Effector CD8-positive, alpha-beta T cell (primary cell): ENCODE measurements at places on chromosomes 7 and 10.

GRCh38 chr7:51251290-51251689 lies 65.3 kb downstream of the COBL start:
- DNase-seq: no peak

DNA sequence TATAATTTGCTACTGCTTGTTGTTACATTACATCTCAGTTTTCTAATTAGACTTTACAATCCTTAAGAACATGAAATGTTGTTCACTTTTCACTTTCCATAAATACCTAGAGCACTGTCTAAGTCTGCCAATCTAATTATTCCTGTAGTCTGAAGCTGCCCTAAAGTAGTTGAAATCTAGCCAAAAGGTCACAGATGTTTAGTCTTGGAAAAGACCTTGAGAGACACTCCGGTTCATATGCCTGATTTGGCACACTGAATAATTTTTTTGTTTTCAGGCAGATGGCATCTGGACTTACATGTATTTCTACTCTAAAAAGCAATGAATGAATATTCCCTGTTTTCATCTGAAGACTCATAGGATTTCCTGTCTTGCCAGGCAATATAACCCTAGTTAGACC lies 359.1 kb downstream of the ANKRD7 start:
- no peak for DNase-seq

DNA sequence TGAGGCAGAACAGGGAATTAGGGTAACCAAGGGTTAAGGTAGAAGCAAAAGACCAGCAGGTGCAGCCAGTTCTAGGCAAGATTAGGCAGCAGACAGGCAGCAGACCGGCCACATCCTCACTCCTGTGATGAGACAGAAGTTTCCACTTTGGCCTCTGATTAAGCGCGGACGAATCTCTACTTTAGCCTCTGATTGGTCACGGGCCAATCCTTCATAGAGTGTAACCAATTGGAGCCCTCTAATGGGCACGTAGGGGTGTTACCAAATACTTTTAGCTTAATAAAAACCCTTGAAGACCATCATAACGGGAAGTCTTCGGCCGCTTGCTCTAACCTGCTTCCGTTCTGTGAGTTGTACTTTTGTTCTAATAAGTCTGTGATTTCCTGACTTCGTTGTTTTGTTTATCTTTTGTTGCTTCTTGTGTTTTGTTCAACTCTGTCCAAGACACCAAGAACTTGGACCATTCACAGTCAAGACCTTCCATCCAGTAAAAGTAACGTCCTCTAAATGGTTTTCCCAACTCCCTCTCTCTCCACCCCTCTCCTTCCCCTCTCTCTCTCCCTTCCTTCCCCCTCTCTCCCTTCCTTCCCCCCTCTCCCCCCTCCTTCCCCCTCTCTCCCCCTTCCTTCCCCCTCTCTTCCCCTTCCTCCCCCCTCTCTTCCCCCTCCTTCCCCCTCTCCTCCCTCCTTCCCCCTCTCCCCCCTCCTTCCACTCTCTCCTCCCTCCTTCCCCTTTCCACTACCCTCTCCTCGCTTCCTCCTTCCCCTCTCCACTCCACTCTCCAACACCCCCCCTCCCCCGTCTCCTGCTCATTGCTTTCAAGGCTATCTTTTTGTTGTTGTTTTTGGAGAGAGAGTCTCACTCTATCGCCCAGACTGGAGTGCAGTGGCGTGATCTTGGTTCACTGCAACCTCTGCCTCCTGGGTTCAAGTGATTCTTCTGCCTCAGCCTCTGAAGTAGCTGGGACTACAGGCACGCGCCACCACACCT lies 13.2 kb upstream of the MALSU1 start:
- no peak for DNase-seq

GRCh38 chr7:129093867-129094456 lies 39.1 kb upstream of the TNPO3 start:
- DNase-seq: no peak

DNA sequence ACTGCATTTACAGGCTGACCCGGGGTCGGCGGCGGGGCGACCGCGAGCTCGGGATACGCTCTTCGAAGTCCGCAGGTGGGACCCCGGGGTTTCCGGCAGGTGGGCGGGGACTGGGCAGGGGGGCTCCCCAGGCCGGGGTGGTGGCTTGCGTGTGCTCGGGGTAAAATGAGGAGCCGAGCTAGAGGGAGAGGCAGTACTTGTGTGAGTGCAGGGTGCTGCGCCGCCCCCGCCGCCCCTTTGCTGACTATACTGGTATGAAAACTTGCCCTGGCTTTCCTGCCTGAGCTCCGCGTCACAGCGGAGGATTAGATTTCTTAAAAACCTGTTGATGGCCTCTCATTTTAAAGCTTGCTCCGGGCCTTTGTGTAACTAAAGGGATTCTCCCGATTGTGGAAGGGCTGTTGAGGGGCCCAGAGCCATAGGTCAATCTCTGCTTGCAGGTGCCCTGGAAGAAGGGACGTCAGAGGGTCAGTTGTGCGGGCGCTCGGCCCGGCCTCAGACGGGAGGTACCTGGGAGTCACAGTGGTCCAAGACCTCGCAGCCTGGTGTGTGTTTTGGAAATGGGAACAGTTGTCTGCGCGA lies 488 bp downstream of the ARMC10 start:
- peak; percentile 61 for DNase-seq

GRCh38 chr7:20450536-20450935 lies 119.8 kb downstream of the ITGB8 start:
- no peak for DNase-seq

- no peak for DNase-seq
Observed at GRCh38 chr10:13437026-13437555, 89.0 kb upstream of the SEPHS1 start.

- no peak for DNase-seq
Observed at GRCh38 chr10:43208147-43209073, 58.5 kb downstream of the RASGEF1A start.

DNA sequence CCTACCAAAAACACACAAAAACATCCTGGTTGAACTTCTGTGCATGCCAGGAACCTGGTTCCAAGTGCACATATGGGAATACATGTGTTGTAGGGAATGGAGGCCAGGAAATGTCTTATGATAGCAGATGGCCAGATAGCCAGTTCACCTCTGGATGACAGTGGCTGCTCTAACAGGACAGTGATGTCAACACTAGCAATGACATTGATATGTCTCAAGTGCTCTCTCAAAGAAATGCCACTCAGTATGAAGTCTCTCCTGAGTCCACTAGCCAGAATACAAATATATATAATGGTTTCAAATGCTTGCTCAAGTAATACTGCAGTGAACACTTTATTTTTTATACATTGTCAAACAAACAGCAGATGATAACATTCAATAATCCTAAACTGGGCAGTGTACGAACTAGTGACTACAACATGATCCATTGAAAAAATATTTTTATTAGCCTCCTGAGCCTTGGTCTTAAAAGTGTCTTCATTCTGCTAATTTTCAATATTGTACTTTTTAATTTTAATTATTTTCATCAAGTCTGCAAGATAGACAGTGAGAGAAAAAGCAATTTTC lies 26.0 kb upstream of the PCDH15 start:
- DNase-seq: no peak
